Thyroid gland (tissue), 4 donors: ENCODE measurements at places on chromosomes 11 and 22. TPM values are rescaled to one million over a fixed set of nuclear protein-coding genes. Genes with fewer than 3 reads are reported as not detected.

DNA sequence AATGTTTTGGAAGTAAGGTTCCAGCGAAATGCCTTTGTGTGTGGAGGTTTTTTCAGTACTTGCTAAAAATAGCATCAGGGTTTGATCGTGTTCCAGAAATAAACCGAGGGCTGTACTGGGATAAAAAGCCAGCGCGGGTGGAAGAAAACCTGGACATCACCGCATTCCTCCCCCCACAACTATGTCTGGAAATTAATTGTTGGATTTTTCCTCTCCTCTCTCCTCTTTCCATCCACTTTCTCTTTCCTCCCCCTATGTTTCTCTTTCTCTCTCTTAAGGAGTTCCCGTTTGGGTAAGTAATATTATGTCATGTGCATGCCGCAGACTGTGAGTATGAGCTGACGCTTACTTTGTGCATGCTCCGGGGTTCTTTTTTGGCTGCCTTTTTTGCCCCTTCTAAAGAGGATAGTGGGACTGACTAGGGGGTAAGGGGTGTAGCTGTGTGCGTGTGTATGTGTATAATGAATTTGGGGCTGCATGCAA, 104.2 kb upstream of the HSD17B12 start:
- no peak for DNase-seq

DNA sequence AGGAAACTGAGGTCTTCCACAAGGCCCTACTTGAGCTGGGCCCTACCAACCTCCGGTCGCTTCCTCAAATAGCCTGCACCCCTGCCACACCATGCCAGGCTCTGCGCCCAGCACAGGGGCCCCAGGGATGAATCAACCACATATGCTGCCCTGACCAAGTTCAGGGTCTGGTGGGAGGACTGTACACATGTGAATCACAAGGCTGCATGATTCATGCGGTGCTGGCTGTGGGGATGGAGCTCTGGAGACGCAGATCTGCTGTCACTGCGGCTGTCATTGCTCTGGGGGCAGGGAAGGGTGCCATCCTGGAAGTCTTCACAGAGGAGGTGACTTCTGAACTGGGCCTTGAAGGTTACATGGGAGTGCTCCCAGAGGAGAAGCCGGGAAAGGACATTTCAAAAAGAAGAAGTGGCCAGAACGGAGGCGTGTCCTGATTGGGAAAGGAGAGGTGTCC, 21.5 kb downstream of the CYTH4 start:
- DNase-seq, result no peak

The PRODH gene
- 1.6 TPM for total RNA-seq

DNA sequence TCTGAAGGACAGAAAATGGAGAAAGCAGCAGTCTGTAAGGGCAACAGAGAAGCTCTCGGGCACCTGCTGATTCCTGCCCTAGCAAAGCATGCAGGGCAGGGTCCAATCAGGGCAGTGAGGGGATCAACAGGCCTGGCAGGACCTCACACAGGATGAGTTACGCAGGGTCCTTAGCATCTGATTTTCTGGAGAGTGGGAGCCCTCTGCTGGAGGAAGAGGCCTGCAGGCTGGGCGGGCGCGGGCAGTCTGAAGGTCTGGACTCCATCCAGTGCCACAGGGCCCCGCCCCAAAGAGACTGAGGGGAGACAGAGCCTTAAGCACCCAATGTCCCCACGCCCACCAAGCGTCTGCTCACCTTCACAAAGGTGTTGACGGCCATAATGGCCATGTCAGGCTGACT, 28.9 kb downstream of the AP1B1 start:
- DNase-seq, result peak; percentile 20

The SEZ6L gene
- 0.22 TPM for total RNA-seq

DNA sequence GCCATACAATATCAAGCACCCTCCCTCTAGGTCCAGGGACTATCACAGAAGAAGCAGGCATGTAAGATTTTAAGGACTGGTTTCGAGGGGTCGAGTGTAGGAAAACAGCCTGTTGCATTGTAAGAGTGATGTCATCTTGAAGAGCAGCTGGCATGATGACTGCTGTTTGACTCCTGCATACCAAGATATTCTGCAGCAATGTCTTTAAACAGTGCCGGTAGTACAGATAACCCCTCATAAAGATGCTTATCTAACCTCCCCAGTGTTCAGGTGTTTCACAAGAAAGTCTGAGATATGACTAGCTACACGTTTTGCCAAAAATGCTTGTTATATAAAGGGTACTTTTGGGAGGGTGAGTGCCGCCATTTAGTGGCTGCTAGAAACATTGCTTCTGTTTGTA, 12.0 kb downstream of the FAM111A start:
- no peak for DNase-seq

The RIC3 gene
- total RNA-seq, result 38.2 TPM

The FXYD6 gene
- 143 TPM for total RNA-seq
